Activated CD4-positive, alpha-beta T cell treated with anti-CD3 and anti-CD28 coated beads, Interleukin-2, amount 50 U/mL, for 48 hours (primary cell): ENCODE measurements at places on chromosomes 16 and 17.

DNA sequence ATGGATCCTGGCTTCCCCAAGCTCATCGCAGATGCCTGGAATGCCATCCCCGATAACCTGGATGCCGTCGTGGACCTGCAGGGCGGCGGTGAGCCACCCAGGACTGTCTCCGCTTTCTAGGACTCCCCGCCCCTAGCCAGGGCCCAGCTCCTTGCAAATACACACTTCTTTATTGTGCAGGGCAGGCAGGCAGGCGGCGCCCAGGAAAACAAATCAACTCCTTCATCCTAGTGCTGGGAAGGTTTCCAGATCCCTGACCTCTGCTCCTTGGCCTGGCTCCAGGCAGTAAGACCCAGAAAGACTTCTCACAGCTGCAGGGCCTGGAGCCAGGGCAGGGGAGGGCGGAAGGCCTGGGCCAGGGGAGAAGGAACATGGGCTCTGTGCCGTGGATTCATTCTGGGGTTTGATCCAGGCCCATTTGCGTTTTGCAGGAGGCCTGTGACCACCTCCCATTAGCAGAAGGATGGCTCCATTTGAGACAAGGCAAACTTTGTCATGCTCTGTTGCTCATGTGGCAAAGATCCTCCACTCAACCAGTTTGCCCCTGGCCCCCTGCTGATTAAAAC lies 6.0 kb upstream of the LPCAT2 start:
- no peak for DNase-seq

DNA sequence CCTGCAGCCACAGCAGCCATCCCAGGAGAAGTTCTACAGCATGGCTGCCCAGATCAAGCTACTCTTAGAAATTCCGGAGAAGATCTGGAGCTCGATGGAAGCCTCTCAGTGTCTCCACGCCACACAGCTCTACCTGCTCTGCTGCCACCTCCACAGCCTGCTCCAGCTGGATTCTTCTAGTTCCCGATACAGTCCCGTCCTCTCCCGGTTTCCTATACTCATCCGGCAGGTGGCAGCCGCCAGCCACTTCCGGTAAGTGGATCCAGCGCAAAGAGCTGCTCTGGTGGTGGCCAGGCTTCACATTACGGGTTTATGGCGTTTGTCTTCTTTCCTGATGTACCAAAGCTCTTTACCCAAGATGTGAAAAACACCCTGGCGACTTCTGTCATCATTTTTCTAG lies 3.6 kb downstream of the COG1 start:
- no peak for DNase-seq

- no peak for DNase-seq
Observed at GRCh38 chr16:3038896-3039295, 2.2 kb upstream of the BICDL2 start.

DNA sequence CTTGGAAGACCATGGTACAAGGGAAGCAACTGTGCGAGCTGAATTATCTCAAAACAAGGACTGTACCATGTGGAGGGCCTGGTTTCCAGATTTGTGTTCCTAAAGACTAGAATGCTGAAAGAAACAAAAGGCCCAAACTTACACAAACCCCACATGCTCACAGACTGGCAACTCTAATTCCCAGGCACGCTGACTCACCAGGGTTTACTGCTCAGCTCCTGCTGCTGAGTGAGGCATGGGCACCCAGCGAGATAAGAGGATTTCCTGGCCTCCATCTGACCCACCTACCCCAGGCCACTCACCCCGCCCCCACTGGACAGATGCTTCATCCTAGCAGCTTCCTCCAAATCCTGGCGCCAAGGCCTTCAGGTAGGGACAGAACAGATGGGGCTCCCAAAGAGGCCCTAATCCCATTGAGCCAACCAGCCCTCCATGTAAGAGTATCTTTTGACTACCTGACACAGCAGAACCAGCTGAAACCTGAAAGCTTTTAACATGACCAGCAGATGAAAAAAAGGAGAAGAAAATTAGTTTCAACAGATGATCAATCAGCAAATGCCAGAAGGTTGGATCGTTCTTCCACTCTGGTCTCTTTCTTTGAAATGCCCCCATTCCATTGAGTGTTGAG lies 33.9 kb downstream of the DCUN1D3 start:
- DNase-seq, result peak; percentile 32

DNA sequence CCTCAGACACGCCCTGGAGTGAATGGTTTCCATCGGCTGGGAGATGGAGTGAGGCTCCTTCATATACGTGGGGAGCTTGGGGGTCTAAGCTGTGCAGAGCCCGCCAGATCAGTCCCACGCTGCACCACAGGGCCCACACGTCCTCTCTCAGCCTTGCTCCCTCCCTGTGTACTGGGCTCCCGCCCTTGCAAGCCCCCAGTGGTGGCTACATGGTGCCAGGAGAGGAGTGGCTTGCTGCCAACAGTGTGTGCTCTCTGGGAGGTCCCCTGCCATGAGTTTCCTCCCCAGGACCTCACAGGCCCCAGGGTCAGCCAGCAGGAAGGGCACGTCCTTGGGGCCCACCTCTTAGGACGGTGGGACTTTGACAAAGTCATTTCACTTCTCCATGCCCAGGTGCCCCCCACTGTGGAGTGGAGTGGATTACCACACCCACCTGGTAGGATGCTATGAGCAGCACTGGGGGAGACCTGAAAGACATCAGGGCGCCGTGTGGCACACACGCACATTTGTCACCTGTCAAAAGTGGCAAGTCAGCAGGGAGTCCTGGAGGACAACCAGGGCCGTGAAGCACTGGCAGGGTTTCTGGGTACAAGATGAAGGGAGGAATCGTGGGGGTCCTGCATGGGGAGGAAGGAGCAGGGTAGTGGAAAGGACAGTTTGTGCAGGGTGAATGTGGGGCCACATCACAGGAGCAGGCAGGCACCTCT lies 13.7 kb downstream of the SLC5A10 start:
- DNase-seq, result no peak

DNA sequence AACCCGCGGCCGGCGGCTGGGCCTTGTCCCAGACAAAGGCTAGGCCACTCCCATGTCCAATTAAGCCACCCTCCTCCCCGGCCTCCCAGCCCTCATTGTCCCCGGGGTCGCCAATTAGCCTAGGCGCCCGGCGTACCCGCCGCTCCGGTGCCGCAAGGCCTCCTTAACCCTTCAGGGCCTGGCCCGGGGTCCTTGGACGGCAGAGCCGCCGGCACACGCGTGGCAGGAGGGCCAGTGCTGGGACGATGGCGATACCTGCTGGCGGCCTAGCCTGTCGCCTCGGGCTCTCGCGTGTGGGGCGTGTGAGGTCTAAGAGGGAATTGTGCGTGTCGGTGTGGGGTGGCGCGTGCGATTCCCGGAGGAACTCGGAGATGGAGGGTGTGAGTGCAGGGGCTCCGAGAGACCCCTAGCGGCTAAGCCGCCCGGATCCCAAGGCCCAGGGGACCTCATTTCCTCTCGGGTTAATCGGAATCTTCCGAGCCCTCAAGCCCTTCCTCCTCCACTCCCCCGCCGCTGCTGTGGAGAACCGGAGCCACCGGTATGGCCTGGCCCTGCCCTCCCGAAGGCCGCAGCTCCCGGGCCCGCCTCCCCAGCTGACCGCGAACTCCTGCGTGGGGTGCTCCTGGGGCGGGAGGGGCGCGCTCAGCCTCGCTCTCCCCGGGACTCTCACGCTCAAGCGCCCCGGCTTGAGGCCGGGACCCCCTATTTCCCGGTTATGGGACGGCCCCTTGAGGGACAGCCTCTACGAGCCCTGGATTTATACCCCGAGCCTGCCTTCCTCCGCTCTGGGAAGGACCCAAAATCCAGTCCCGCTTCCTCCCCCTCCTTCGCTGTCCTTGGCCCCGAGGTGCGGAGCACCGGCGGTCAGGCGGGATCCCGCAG lies 11.9 kb downstream of the TBX2 start:
- DNase-seq, result no peak

GRCh38 chr16:12201216-12201615 lies 224.7 kb downstream of the SNX29 start:
- no peak for DNase-seq

DNA sequence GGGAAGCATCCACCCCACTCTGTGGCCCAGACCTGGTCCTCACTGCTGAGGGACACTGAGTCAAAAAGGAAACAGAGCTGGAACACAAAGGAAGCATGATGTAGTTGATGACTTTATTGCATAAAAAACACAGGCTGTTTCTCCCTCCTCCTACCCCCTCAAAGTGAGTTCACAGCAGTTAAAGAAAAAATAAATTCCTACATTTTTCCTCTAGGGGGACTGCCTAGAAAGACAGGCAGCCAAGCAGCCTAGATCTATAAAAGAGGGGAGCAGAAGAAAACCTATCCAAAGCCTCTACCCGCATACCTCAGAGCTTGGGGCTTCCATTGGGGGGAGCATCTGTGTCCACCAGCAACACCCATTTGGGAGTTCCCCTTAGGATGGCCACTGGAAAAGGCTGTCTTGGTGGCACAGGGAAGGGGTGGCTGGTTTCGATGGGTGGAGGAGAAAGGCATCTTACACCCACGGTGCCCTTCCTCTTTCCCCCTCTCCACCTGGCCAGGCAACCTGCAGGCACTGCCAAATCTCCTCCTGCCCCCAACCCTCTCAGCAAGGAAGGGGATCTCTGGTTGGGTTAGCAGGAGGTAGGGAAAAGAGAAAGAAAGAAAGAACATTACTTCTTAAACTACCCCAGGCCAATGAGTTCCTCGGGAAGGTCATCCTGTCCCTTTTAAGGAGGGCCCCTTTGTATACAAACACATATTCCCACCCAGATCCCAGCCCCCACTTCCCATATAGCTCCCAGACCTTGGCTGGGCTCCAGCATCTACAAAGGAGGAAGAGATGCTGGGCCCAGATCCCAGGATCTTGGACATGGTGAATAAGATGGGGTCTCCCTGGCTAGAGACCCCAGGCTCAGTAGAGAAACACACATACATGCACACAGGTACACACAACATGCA lies 4.0 kb upstream of the SCRN2 start:
- no peak for DNase-seq

DNA sequence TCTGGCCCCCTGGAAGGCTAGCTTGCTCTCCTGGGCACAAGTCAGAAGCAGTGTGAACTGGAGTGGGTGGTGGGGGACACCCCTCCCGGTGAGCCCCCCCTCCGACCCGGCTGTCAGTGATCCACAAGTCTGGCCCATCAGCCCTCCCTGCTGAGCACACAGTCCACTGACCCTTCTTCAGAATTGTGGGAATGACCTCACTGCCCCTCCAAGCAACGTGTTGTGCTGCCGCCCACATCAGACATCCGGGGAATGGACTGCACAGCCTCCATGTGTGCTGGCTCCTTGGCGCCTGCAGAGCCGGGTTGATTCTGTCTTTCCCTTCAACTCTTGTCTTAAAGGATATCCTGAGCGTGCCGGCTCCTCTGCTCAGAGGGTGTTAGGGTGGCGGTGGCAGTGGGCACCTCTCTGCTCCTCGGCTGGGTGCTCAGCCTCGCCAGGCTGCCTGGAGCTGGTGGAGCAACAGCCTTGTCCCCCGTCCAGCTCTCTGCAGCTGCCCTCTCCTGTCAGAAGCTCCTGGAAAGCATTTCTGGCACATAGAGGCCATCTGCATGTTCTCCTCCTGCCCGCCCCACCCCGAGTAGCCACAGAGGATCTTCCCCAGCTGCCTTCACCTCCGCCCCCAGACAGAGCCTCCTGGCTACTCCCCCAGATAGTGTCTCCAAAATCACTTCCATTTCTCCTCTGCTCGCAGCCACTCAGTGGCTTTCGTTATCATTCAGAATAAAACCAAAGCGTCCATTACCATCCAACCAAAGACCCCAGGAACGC lies 19.8 kb downstream of the NPTX1 start:
- DNase-seq, result no peak
